ENCODE measurements at places on chromosomes 4 and X.

DNA sequence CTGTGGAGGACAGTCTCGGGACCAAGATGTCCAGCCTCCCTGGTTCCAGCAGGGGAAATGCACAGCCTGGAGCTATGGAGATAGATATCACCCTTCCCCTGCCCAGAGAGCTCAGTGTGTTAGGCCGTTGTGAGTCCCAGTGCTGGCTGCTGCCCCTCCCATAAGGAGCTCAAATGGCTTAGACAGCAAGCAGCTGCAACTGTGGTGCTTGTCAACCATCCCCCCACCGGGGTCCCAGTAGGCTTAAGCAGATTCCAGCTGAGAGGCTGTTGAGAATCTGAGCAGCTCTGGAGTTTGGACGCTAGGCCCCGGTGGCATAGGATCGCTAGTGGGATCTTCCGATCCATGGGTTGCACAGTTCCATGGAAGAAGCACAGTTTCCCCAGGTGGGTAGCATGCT, 181.8 kb upstream of the POF1B start:
- no peak for DNase-seq

DNA sequence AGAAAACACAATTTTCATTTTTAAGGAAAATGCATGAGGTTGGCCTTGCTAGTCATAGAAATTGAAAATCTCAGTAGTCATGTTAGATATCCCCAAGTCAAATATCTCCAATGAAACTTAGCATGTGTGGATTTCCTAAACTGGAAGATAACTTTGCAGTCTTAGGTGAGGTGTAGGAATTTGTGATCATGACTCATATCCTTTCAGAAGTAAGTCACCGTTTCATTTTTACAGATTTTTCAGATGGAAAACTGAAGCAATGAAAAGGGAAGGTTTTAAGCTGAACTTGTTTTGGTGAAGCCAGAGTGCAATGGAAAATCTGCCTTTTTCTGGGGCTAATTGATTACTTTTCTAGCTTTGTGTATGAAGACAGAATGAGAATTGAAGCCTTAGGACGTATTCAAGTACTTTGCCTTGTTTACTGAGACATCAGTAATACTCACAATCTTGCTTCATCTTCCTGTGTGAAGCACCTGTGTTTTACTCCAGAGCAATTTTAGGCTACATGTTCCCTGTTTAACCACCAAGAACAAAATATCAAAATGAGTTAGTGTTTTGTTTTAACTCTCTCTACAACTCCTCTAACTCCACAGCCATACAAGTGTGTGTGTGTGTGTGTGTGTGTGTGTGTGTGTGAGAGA, 1662.8 kb upstream of the ADGRL3 start:
- DNase-seq = no peak

- no peak for DNase-seq
Measured at GRCh38 chrX:56746996-56747395, 18.0 kb downstream of the NBDY start.

GRCh38 chrX:155673338-155673737, 60.6 kb upstream of the TMLHE start:
- no peak for DNase-seq

DNA sequence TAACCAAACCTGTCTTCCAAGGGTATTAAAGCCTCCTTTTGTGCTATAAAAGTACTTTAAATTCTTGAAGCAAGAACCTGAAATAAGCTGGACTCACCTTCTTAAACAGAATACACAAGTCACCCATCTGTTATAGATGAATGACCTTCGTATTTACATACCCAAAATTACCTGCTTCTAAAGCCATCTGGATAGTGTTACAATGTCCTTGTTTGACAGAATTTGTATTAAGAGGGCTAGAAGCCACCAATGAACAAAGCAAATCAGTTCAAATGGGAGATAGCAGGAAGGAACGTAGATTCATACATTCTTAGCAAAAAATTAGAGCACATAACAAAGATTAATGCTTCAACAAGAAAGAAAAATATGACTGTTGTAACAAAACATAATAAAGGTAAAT, 33.7 kb upstream of the CCSER1 start:
- DNase-seq = no peak

DNA sequence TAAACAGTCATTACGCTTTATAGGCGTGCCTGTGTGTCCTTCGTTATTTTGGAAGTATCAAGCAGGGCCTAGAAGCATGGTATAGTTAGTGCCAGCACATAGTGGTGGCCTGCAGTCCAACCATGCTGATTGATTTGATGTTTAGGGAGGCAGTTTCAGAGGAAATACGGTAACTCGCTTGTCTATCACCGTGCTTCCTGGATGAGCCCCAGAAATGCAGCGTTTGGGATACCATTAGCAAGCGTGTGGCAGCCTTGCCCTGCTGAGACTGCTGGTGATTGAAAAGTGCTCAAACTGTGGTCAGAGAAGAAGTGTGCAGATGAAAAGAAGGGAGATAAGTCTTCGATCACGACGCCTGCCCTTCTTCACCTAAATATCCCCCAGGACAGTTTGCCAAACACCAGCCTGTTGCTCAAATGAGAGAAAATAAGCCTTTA, 158.4 kb downstream of the CHIC2 start:
- DNase-seq = no peak

- DNase-seq = no peak
Measured at GRCh38 chr4:150402871-150403272, 179.1 kb upstream of the MAB21L2 start.

- no peak for DNase-seq
Measured at GRCh38 chrX:24862343-24862742, 153.4 kb downstream of the ARX start.

DNA sequence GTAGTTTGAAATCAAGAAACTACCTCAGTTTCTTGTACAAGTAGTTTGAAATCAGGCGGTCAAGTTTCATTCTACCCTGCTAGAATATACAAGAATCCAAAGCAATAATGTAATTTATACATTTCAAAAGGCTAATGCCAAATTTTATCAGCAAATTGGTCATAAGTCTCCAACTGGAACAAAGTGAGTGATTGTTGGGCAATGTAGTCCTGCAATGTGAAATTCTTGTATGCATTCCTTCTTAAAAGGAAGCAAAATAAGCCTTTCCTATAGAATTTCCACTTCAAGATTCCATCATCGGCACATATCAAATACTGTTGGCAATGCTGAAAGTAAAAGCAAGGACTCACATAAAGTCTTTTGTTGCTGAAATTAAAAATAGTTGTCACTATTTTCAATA, 334.9 kb downstream of the IL1RAPL1 start:
- no peak for DNase-seq

DNA sequence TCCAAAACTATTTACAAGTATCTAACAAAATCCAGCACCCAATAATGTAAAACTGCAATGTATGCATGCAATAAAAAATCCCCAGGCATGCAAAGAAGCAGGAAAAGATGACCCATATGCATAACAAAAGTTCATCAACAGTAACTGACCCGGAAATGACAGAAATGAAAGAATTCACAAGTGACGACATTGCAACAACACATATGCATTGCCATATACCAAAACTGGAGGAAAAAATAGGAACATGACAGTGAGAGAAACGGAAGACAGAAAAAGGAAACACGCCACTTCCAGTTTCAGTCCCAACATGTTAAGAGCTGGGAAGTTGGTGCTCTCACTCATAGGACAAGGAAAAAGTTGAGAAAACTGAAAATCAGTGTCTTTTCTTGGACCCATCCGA, 154.6 kb downstream of the EVC2 start:
- DNase-seq = no peak

GRCh38 chr4:124155239-124155638, 557.3 kb downstream of the ANKRD50 start:
- no peak for DNase-seq

DNA sequence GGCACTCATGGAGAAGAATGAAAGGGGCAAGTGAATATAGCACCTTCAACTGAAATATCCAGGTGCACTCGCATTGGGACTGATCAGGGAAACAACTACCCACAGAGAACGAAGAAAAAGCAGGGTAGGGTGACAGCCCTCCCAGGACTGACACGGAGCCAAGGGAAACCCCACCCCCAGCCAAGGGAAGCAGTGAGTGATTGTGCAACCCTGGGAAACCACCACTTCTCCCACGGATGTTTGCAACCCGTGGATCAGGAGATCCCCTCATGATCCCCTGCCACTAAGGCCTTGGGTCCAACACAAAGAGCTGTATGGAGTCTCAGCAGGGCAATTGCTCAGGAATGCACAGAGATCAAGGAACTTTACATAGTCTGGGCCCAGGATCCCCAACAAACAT, 158.5 kb upstream of the HCCS start:
- DNase-seq = no peak

- DNase-seq = no peak
Measured at GRCh38 chr4:81923140-81923539, 450.7 kb downstream of the HNRNPD start.

DNA sequence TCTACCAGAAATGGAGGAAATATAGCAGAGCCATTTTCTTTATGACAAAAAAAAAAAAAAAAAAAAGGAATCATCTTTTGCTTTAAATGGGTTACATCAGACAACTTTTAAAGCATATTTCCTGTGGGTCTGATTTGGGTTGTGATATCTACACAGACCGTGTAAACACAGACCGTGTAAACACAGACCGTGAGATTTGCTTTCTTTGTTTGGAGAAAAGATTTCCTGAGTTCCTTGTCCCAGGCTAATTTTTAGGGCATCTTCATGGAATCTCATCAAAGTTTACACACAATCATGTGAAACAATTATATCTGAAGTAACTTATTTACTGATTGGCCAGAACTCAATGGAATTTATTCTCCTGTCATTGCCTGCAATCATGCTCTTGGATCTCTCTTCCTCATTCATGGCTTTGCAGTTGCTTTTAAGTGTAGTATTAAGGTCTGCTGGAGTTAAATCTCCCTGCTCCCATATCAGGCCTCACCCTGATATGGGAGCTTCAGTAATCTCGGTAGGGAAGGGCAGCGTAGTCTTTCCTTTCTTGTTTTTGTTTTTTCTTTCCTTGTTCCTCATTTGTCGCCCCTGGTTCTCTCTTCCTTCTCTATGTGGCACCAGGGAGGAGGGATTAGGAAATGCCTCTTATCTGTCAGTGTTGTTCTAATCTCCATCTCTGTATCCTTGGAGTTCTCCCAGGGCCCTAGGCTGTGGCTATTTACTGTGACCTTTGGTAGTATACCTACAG, 248.6 kb upstream of the JADE1 start:
- DNase-seq = no peak

GRCh38 chr4:143514169-143514495, 630 bp downstream of the SMARCA5 start:
- no peak for DNase-seq

DNA sequence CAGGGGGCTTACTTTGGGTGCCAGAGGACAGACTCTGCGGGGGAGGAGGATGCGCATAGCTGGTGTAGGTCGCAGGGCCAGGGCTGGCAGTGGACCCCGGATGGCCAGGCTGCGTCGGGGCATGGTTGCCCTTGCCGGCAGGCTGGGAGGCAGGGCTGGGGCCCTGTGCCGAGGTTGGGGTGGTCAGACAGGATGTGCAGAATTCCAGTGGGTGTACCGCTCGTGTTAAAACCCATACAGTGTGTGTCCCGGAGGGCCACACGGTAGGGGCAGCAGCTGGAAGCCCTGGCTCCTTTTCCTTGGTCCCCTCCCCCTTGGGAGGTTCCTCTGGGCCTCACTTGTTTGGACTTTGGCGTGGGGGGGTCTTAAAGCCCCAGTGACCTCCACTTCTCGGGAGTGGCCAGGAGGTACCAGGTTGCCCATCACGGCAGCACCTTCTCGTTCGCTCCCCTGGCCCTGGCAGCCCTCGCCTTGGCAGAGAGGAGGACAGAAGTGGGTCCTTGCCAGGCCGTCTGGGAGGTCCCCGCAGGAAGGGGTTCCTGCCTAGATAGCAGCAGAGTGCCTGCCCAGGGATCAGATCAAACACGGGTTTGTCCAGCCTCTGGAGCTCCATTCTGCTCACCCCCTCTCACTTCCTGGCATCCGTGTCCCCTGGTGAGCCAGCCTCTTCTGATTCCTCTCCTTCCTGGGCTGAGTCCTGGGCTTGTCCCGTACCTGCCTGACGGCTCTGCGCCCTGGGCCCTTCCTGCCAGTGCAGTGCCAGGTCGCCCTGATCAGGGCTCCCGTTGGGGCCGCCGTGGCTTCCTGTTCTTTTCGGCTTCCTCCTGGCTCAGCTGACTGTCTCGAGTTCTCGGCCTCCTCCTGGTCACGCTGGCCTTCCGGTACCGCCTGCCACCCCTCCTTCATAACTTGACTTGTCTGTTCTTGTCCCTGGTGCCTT, 56.7 kb upstream of the HGFAC start:
- DNase-seq = peak; percentile 72

DNA sequence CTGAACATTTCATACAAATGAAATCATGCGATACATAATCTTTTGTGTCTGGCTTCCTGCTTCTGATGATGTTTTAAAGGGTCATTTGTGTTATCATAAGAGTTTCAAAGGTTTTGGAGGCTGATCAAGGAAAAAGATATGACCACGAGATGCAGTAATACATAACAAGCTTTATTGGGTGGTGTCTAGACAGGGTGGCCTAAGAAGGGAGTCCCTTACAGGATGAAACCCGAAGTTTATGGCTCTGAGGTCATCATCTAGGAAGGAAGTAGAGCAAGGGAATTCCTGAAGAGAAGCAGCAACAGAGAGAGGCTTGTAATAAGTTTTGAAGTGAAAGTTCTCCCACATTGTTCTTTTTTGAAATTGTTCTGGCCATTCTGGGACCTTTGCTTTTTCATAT, 40.8 kb upstream of the SOD3 start:
- DNase-seq = no peak

DNA sequence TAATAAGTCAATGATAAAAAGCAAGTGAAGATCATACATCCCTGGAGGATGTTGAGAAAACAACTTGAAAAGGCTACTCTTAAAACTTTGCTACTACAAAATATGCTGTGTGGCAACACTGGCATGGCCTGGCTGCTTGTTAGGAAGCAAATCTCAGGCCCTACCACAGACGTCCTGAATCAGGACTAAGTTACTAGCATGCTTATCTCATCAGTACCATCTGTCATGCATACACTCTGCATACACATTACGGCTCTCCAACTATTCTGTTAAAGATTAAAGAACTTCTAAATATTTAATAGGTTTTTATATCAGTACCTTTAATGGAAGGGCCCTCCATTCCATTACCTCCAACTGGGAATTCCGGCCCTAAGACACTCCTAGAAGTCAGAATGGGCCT, 8.2 kb downstream of the PAPSS1 start:
- no peak for DNase-seq

GRCh38 chrX:134020910-134021309, 35.5 kb upstream of the GPC3 start:
- DNase-seq = no peak

DNA sequence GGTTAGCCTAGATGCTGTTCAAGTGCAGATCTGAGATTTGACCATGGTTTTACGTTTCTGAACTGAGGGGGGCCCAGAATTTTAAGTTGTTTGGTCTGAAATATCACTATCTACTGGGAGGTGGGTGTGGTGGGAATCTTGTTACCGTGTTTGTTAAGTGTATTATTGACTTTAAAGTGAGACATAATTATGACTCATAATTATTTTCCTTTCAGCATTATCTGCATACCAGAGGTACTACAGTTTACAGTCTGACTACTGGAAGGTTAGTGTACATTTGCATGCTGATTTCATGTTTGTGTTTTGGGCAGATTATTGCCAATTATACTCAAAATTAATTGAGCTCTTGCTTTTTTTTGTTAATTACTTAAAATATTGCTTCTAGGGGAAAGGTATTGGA, 101.5 kb downstream of the KDM6A start:
- no peak for DNase-seq
